ENCODE measurements at places on chromosomes 1 and 21. TPM values are rescaled to one million over a fixed set of nuclear protein-coding genes. Genes with fewer than 3 reads are reported as not detected.

Gene SRGAP2
- 96.1 TPM for total RNA-seq

Gene TUT4
- total RNA-seq = 71.8 TPM

Gene TAS1R1
- total RNA-seq = 0.08 TPM

Gene DMRTA2
- total RNA-seq = not detected

Gene FOXO6
- 0.20 TPM for total RNA-seq

Gene OR2AK2
- not detected for total RNA-seq

Gene LCE3E
- not detected for total RNA-seq

Gene RIPK4
- not detected for total RNA-seq

GRCh38 chr1:32393832-32394140 is 455 bp downstream of the BSDC1 start:
- peak overlapping the region; percentile 100 for H3K4me3 ChIP-seq
- peaks cover 30% of the 10 kb centered on the region for H3K4me1 ChIP-seq
- H3K27me3 ChIP-seq = peaks cover 11% of the 10 kb centered on the region

GRCh38 chr1:52364235-52364839 is 1.7 kb downstream of the CC2D1B start:
- H3K4me1 ChIP-seq = peaks cover 46% of the 10 kb centered on the region
- DNase-seq = peak; percentile 25
- peaks cover 48% of the 10 kb centered on the region for H3K36me3 ChIP-seq
- H3K27ac ChIP-seq = peak overlapping the region; percentile 96
- peak overlapping the region; percentile 97 for H3K4me3 ChIP-seq

- H3K27ac ChIP-seq = no peak overlapping the region
- no peaks in the 10 kb centered on the region for H3K27me3 ChIP-seq
- DNase-seq = no peak
- no peaks in the 10 kb centered on the region for H3K36me3 ChIP-seq
These were observed 20.3 kb downstream of the SUSD4 start for GRCh38 chr1:223343692-223344091.

DNA sequence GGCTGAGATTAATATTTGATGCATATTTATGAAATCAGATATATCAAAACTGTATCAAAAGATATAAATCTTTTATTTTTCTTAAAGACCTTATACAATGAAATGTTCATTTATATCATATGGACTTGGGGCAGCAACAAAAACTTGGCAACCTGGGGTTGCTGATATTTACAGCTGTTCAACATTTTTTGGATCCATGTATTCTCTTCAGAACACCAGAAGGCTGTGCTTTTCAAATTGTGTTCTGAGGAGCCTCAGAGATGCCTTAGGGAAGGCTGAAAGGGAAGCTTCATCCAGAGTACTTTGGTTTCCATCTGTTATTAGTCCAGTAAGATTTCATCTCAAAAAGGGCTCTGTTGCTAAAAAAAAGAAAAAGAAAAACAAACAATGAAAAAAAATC is 94.8 kb downstream of the DISC1 start:
- H3K36me3 ChIP-seq = no peaks in the 10 kb centered on the region
- DNase-seq = no peak
- no peaks in the 10 kb centered on the region for H3K27me3 ChIP-seq

- H3K27ac ChIP-seq = peak within 1 kb of the TSS; percentile 89
- peak; percentile 85 for DNase-seq
- H3K4me1 ChIP-seq = peaks cover 42% of the 10 kb centered on the region
- H3K36me3 ChIP-seq = peaks cover 11% of the 10 kb centered on the region
These were observed at the start of gene ATP8B2 for GRCh38 chr1:154324669-154325582. TSS of gene ATP8B2 (plus strand) at chr1:154325525. CDS start at chr1:154328142, 2,617 bp downstream.

GRCh38 chr1:210124736-210125135 is 107.9 kb upstream of the SERTAD4 start:
- no peaks in the 10 kb centered on the region for H3K36me3 ChIP-seq
- no peak overlapping the region for H3K27ac ChIP-seq
- peaks cover 2% of the 10 kb centered on the region for H3K27me3 ChIP-seq
- DNase-seq = no peak
- no peak overlapping the region for H3K4me3 ChIP-seq

DNA sequence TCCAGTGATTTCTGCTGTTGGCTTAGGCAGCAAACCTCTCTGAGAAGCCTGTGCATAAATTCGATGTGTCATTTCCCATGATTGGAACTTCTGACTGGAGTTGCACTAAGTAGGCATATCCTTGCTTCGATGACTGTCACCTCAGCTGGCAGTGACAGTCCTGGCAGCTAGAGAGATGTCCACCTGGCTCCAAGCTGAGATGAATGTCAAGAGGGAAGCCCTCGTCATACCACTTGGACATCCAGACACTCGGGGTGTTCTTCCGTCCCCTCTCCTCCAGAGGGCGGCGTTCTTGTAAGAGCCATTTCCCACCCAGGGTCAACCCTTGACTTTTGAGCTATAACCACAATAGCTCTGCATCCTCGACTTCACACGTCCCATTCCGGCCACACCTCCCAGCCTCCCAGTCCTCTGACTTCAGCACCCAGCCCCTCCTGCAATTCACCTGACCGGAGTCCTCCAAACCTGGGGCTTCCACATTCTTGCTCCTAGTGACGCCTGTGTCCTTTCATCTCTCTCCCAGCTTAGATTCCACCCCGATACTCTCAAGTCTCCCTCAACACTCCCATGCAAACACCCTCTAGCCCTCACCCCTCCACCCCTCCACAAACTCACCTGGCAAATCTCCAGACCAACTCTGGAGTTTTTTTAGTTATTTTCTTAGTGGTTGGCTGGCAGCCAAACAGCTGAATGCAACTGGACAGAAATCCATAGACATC is 17.3 kb downstream of the CA6 start:
- peaks cover 63% of the 10 kb centered on the region for H3K36me3 ChIP-seq
- no peak overlapping the region for H3K4me3 ChIP-seq
- peak overlapping the region; percentile 54 for H3K27ac ChIP-seq
- H3K4me1 ChIP-seq = peaks cover 71% of the 10 kb centered on the region
- peak; percentile 56 for DNase-seq

DNA sequence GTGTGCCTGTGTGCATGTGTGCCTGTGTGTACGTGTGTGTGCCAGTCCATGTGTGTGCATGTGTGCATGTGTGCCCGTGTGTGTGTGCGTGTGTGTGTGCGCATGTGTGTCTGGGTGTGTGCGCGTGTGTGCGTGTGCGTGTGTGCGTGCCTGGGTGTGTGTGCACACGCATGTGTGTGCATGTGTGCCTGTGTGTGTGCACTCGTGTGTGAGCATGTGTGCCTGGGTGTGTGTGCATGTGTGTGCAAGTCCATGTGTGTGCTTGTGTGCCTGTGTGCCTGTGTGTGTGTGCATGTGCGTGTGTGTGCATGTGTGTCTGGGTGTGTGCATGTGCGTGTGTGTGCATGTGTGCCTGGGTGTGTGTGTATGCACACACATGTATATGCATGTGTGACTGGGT is 28.7 kb upstream of the COL6A2 start:
- DNase-seq = no peak
- no peaks in the 10 kb centered on the region for H3K4me1 ChIP-seq
- H3K27ac ChIP-seq = no peak overlapping the region
- peaks cover 6% of the 10 kb centered on the region for H3K27me3 ChIP-seq

- H3K4me1 ChIP-seq = no peaks in the 10 kb centered on the region
- no peak for DNase-seq
- H3K27ac ChIP-seq = no peak overlapping the region
- no peaks in the 10 kb centered on the region for H3K27me3 ChIP-seq
- H3K4me3 ChIP-seq = no peak overlapping the region
These were observed 307.1 kb downstream of the PAPPA2 start for GRCh38 chr1:176770066-176770465.

GRCh38 chr1:15364740-15365139 is 44.9 kb upstream of the EFHD2 start:
- H3K27me3 ChIP-seq = peaks cover 11% of the 10 kb centered on the region
- no peak overlapping the region for H3K4me3 ChIP-seq
- no peaks in the 10 kb centered on the region for H3K36me3 ChIP-seq
- DNase-seq = no peak
- H3K27ac ChIP-seq = no peak overlapping the region

DNA sequence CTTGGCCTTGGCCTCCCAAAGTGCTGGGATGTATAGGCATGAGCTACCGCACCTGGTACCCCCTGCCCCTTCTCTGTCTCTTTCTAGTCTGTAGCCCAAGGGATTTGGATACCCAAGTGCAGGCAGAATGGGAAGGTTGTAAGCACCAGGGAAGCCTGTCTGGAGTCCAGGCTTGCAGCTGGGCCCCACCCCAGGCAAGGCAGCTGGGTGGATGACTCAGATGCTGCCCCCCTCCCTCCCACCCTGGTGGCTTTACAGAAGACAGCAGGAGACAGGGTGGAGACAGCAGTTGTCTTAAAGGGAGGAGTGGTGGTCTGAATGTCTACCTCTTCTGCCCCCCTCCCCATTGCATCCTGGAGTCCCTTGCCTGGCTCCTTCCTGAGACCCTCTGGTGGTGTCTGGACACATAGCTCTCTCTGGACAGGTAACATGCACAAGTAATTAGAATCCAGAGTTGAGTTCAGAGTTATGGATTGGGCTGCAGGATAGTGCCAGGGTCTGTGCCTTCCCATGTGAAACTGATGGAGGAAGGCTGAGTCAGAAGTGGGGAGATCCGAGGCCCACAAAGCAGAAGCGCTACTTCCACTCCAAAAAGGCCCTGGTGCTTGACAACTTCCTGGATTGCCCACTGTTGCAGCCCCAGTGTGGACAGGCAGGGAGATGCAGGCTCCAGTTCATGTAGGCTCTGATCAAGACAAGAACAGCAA is 5.1 kb downstream of the LMNA start:
- no peak for DNase-seq
- peaks cover 73% of the 10 kb centered on the region for H3K4me1 ChIP-seq
- H3K4me3 ChIP-seq = no peak overlapping the region

GRCh38 chr1:47280142-47280541 is 33.8 kb downstream of the STIL start:
- H3K36me3 ChIP-seq = peaks cover 48% of the 10 kb centered on the region
- no peak for DNase-seq
- H3K4me3 ChIP-seq = no peak overlapping the region
- H3K27me3 ChIP-seq = no peaks in the 10 kb centered on the region

DNA sequence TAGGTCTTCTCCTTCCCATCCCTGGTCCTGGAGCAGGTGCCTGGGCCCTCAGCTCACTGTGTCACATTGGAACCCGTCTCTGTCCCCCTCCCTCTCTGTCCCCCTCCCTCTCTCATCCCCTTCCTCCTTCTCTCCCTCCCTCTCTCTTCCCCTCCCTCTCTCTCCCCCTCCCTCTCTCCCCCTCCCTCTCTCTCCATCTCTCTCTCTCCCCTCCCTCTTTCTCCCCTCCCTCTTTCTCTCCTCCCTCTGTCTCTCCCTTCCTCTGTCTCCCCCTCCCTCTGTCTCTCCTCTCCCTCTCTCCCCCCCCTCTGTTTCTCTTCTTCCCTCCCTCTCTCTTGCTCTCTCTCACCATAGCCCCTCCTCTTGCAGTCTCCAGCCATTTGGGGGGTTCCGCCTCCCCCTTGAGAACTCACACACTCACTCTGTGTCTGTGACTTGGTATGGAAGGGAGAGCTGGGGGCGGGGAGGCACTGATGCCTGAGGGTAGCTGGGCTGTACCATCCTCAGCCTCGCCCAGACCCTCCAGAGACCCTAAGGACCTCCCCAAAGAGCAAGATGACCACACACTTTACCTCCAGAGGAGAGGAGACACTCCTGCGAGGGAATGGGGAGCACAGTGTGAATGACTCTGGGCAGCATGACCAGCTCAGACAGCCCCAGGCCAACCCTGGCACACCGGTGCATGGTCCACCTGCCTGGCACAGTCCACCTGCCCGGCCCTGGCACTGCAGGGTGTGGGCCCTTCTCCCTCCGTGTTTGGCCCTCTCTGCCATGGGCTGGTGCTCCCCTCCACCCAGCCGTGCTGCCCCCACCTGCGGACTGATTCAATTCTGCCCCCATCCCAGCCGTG is 102.8 kb upstream of the ARHGEF16 start:
- H3K36me3 ChIP-seq = no peaks in the 10 kb centered on the region
- no peak for DNase-seq
- H3K27ac ChIP-seq = no peak overlapping the region
- no peaks in the 10 kb centered on the region for H3K27me3 ChIP-seq

DNA sequence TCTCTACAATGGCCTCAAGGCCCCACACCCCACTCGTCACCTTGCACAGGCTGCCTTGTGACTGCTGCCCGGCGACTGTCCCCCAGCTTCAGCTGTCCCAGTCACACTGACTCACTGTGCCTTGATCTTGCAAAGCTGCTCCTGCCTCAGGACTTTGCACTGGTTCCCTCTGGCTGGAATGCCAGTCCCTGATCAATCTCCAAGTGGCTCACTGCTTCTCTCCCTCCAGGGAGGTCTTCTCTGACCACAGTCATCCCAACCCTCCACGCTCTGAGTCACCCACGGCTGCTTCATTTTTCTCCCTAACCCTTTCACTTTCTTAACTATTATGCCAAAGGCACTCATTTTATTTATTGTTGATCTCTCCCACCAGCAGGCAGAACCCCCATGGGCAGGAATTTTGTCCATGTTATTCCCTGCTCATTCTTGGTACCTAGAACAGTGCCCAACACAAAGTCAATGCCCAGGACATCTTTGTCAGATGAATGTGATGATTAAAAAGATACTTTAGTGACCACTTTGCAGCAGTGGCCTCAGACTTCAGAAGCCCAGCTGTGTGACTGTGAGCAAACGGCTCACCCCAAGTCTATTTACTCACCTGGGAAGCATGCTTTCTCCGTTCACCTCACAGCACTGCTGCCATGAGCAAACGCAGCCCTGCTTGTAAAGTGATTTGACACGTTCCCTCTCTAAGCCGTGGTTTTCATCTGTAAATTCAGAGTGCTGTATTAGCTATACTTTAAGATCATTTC is 53.4 kb downstream of the ZBTB18 start:
- H3K27ac ChIP-seq = no peak overlapping the region
- no peak overlapping the region for H3K4me3 ChIP-seq
- peaks cover 5% of the 10 kb centered on the region for H3K4me1 ChIP-seq
- peaks cover 19% of the 10 kb centered on the region for H3K27me3 ChIP-seq
- DNase-seq = no peak

- peaks cover 84% of the 10 kb centered on the region for H3K4me1 ChIP-seq
- peak; percentile 53 for DNase-seq
- H3K27ac ChIP-seq = peak overlapping the region; percentile 100
- H3K36me3 ChIP-seq = peaks cover 23% of the 10 kb centered on the region
These were observed 15.1 kb downstream of the MCL1 start for GRCh38 chr1:150564051-150564991.

GRCh38 chr1:119960501-119960900 is 64.2 kb upstream of the ADAM30 start:
- peaks cover 23% of the 10 kb centered on the region for H3K4me1 ChIP-seq
- no peak overlapping the region for H3K27ac ChIP-seq
- no peak overlapping the region for H3K4me3 ChIP-seq
- H3K36me3 ChIP-seq = peaks cover 58% of the 10 kb centered on the region

GRCh38 chr1:165070675-165071074 is 285.8 kb downstream of the LMX1A start:
- no peaks in the 10 kb centered on the region for H3K4me1 ChIP-seq
- no peaks in the 10 kb centered on the region for H3K36me3 ChIP-seq
- H3K4me3 ChIP-seq = no peak overlapping the region
- no peak overlapping the region for H3K27ac ChIP-seq
- H3K27me3 ChIP-seq = peaks cover 3% of the 10 kb centered on the region

DNA sequence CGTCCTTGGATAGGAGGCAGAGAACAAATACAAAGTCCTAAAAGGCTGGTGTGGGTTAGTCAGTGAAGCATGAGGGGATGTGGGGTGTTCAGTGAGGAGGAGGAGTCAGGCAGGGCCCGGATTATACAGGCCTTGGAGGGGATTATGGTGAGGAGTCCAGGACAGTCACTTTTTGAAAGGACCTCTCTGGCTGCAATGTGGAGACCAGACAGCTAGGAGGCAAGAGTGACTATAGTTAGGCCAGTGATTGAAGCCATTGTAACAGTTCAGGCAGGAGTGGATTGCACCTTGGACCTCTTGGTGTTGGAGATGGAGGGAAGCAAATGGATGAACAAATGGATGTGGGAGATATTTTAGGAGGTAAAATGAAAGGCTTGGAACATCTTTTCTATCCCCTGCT is 115.8 kb downstream of the C1orf94 start:
- no peaks in the 10 kb centered on the region for H3K27me3 ChIP-seq
- no peak for DNase-seq
- no peaks in the 10 kb centered on the region for H3K4me1 ChIP-seq
- no peak overlapping the region for H3K4me3 ChIP-seq

Measured in activated CD4-positive, alpha-beta memory T cell treated with anti-CD3 and anti-CD28 coated beads, Interleukin-2, amount 10 ng/mL, durations not matched to agents 7 days and 5 days (primary cell).